Brain (organoid and tissue), 16 donors: ENCODE measurements at places on chromosomes 11 and 22.

DNA sequence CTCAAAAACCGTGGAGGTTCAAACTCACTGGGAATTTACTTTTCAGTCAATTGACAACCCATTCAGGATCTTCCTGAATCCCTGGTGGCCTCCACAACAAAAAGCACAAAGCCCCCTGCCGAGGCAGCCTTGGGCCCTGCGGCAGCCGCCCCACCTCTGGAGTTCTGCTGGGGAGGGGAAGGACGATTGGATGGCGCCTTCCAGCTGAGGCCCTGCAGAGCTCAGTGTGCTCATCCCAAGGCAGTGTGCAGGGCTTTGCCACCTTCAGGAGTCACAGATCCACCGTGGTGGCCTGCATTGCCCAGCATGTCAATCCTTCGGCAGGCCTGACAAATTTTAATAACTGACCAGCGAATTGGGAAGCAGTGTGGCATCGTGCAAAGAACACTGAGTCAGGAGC is 7.4 kb downstream of the ZFTA start:
- peak; percentile 4 for DNase-seq

- no peak for DNase-seq
Observed at GRCh38 chr11:67268962-67269268, 2.6 kb downstream of the GRK2 start.

DNA sequence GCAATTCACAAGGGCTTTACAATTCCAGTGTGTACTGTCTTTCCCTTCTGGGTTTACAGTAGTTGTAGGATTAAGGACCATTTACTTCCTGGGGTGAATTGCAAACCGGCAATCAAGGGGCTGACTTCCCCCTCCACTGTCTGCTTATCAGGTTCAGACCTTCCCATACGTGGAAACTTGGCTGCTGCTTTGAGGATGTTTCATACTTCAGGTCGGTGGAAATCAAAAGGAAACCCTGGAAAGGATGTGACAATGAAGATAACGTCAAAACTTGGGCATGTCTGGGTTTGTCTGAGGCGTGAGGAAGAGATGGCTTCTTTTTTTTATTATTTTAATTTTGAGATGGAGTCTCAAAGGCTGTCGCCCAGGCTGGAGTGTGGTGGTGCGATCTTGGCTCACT is 2.1 kb upstream of the RTCB start:
- DNase-seq: no peak

DNA sequence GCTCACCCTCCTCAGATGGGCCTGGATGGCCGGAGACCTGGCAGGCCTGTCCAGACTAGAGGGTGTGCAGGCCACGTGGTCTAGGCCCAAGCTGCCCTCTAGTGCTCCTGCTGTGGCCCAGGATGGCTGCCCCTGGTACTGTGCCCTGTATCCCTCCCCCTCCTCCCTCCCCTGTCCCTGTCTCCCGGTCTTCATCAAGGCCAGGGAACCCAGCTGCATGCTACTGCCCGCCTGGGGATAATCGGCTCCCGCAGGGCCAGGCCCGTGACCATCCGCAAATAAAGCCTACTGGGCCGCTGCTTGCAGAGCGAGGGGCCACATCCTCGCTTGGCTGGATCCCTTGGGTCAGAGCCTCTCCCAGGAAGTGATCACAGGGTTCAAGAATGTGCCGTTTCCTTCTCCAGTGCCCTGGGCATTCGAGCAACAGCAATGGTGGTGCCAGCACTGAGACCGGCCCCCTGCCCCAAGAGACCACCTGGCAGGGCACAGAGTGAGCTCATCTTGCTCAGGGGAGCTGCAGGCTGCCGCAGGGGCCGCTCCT is 51.1 kb downstream of the WNT7B start:
- DNase-seq: no peak

DNA sequence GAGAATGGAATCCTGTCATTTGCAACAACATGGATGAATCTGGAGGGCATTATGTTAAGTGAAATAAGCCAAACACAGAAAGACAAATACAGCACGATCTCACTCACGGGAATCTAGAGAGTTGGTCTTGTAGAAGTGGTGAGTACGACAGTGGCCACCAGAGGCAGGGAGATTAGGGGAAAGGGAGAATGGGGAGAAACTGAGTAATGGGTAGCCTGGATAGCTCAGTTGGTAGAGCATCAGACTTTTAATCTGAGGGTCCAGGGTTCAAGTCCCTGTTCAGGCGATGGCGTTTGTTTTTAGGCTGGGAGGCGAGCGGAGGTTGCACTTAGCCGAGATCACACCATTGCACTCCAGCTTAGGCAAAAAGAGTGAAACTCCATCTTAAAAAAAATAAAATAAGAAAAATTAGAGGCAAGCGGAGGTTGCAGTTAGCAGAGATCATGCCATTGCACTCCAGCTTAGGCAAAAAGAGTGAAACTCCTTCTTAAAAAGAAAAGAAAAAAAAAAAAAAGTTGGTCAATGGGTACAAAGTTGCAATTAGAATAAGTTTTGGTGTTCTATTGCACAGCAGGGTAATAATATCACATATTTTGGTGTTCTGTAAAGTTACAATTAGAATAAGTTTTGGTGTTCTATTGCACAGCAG is 95.7 kb upstream of the UBASH3B start:
- no peak for DNase-seq

GRCh38 chr22:38724926-38725571 is 19.3 kb downstream of the GTPBP1 start:
- no peak for DNase-seq

DNA sequence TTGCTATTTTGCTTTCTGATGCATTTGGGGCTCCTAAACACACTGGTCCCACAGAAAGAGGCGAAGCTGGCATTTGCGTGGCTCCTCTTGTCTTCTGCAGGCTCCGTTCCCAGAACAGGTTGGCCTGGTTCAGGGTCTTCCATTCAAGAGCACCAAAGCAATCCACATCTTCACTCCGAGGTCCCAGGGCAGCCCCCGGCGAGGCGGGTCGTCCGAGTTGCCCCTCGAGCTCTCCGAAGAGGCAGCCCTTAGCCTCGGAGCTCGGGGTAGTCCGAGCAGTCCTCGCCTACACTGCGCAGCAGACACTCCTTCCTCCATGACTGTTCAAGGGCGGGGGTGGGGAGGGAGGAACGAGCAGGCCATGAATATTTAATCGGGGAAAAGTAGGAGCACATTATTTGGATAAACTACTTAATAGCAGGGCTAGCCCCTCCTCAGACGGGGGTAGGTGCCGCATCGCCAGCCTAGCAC is 321.3 kb downstream of the BLID start:
- DNase-seq: no peak

DNA sequence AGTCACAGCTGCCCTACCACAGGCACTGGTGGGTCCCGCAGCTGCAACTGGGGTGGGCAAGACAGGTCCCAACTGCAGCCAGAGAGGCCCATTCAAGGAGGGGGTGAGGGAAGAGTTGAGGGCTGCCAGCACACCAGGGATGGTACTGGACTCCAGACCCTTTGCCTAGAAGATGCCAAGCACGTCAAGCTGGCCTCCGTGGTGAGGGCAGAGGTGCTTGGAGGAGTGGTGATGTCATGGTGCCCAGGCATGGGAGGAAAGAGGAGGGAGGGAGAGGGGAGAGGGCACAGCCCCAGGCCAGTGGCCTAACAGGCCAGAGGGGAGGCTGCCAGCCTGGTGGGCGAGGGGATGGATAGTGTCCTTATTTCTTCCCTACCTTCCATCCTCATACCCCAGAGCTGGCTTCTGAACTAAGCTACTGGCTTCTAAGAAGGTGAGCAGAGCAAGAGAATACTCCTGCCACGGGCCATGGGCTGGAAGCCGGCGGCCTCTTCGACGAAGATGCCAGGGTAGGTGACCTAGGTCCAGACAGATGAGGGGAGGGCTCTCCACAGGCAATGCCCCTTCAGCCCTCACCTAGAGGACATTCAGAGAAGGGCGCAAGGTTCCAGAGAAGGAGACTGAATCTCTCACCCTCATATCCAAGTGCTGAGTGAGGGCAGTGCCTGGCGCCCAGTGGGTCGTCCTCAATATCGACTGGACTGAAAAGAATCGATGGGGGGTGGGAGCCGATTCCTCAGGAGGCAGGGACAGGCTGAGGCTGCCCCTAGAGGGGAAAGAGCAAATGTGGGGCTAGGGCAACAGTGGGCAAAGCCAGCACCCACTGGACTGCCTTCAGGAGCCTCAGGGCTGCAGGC is 1.8 kb downstream of the SYT7 start:
- no peak for DNase-seq

DNA sequence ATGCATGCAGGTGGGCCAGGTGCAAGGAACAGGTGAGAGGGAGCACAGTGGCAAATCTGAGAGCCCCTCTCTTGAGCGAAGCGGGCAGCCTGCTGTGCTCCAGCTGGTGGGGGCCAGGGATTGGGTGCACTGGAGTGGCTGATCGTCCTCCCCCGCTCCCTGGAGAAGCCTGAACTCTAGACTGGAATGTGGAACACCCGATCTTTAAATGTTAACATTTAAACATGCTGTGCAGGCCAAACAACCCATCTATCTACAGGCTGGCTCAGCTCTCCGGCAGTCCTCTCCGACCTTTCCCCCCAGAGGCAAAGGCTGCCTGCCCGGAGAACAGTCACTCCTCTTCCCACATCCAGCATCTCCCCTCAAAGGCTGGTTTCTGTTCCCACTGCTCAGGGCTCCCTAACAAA is 5.1 kb downstream of the MRGPRF start:
- no peak for DNase-seq

- DNase-seq: no peak
Observed at GRCh38 chr22:31295831-31296657, 3.8 kb upstream of the PIK3IP1 start.

GRCh38 chr22:26956371-26956770 is 299.0 kb downstream of the MIAT start:
- DNase-seq: peak; percentile 46

- no peak for DNase-seq
Observed at GRCh38 chr11:95704865-95705264, 84.7 kb downstream of the FAM76B start.

DNA sequence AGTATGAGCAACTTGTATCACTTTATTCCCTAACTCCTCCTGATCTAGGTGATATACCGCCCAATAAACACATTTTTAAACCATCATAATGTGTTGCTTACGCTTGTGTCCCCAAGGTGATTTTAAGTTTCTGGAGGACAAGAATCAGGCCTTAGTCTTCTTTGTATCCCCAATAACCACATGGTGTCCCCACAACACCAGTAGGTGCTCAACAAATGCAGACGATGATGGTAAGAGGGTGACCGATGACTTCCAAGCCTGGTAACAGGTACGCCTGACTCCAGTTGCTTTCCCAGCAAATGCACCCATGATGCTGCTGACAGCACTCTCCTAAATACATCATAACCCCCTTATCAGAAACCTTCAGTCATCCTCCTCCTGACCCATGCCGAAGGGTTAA is 64.2 kb downstream of the EFCAB6 start:
- no peak for DNase-seq

GRCh38 chr11:44266056-44266780 is 43.7 kb downstream of the ALX4 start:
- no peak for DNase-seq

- no peak for DNase-seq
Observed at GRCh38 chr11:6523253-6523652, 26.2 kb downstream of the DNHD1 start.

DNA sequence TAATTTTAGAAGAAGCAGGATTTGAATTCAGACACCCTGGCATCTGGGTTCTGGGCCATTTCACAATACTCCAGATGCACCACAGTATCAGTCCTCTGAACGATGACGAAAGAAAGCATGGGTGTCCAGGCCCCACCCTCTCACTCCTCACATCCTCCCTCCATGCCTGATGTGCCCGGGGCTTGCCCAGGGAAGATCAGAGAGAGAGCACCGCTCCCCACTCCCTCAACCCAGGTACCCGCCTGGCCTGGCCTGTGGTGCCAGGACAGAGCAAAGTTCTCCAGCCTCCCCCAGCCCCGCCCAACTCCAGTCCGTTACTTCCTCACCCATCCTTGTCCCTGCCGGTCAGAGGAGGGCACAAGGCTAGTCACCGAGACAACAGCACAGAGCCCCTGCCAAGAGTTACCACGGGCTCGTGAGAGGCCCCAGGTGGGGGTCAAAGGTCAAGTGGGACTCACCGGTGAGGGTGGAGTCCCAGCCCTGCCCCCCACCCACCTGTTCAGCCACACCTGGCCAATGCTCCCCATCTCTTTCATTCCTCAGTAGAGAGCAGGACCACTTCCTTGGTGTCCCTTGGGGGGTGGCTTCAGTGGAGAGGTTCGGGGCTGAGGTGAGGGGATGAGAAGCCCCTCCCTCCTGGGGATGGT is 8.1 kb downstream of the BCL9L start:
- no peak for DNase-seq

DNA sequence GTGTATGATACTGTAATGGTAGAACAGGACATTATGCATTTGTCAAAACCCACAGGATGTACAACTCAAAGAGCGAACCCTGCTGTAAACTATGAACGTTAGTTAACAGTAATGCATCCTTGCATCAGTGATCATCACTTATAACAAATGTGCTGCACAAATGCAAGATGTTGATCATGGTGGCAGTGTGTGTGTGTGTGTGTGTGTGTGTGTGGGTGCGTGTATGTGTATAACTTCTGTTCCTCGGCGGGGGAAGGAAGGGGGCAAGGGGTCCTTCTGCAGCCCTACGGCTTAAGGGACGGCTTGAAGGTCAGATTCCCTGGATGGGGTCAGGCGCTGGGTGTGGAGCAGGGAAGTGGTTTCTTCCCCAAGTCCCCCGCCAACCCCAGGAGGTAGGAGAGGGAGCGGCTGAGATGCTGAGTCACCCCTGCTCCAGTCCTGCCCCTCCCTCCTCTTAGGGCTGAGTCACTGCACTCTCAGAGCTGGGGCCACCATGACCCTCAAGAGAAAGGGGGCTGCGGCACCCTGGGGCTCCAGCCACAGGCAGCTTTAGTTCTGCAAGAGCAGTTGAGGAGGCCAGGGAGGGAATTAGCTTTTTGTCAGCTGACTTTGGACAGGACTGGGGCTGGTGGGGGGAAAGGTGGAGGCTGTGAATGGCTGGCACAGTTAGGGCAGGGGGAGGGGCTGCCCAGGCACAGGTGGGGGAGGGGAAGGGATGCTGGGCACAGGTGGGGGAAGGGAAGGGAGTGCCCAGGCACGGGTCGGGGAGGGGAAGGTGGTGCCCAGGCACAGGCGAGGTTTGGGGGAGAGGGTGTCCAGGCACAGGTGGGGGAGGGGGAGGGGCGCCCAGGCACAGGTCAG is 8.8 kb upstream of the CTSD start:
- DNase-seq: no peak

DNA sequence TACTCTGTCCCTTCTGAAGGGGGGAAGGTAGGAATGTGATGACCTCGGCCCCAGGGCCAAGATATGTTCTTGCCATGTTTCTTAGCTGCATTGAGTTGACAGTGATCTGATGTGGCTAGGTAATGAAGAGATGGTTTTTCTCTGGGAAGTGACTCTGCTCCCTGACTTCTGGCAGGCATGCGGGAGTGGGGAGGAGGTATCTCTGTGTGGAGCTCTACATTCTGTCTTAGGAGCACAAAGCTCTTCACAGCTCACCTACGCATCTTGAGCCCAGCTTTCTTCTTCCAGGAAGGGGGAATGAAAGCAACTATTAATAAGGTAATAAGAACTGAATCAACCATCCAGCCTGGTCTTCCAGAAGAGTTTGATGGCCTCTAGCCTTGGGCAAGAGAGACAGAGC is 241.0 kb downstream of the ST3GAL4 start:
- DNase-seq: no peak
